ENCODE measurements at places on chromosomes 2 and 18.

- DNase-seq: no peak
These were observed 46.0 kb downstream of the TMEFF2 start for GRCh38 chr2:192148620-192149321.

DNA sequence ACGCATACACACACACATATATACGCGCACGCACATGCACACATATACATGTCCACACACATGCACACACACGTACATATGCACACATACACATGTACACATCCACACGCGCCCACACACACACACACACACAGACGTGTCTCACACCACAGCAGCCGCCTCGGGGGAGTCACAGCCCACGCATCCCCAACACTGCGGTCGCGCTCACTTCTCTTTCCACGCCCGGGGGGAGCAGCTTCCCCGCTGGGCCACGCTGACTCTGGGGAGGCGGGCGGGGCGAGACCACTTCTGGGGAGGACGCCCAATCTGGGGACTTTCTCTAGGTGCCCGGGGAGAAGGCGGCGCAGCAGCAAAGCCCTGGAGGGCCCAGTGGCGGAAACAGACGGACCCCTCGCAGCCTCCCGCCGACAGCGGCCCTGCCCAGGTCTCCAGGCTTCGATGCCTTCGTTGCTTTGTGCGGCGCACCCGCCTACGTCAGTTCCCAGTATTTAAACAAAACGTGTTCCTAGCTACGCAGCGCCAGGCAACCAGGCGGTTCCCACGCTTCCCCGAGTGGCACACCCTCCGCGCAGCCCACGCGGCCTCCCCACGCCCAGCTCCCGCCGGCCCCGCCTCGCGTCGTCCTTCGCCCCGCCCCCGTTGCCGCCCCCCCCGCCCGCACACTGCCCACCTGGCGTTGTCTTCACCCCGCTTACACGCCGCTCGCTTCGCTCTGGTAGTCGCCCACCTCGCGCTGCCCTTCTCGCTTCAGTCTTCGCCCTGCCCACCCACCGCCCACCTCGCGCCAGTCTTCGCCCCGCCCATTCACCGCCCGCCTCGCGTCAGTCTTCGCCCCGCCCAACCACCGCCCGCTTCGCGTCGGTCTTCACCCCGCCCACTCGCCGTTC lies 810 bp upstream of the RBFA start:
- DNase-seq: no peak

- no peak for DNase-seq
These were observed 575.9 kb upstream of the ZEB2 start for GRCh38 chr2:145095641-145096435.

DNA sequence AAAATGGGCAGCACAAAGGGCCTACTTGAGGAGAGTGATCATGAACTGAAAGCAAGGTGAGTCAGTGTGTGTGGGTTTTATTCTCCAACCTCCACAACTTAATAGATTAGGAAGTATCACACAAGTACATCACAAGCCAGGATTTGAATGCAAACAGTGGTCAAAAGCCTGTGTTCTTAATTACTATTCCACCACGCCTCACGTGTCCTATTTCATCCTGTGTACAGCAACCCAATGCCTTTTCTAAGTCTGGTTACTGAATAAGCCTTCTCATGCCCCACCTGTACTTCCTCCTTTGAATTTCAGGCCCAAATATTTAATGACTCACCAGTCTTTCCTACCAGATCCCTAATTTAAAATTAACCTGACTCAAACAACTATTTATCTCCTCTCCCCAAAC lies 755.7 kb upstream of the SLC8A1 start:
- DNase-seq: no peak

GRCh38 chr2:127020536-127020935 lies 86.4 kb downstream of the BIN1 start:
- no peak for DNase-seq

DNA sequence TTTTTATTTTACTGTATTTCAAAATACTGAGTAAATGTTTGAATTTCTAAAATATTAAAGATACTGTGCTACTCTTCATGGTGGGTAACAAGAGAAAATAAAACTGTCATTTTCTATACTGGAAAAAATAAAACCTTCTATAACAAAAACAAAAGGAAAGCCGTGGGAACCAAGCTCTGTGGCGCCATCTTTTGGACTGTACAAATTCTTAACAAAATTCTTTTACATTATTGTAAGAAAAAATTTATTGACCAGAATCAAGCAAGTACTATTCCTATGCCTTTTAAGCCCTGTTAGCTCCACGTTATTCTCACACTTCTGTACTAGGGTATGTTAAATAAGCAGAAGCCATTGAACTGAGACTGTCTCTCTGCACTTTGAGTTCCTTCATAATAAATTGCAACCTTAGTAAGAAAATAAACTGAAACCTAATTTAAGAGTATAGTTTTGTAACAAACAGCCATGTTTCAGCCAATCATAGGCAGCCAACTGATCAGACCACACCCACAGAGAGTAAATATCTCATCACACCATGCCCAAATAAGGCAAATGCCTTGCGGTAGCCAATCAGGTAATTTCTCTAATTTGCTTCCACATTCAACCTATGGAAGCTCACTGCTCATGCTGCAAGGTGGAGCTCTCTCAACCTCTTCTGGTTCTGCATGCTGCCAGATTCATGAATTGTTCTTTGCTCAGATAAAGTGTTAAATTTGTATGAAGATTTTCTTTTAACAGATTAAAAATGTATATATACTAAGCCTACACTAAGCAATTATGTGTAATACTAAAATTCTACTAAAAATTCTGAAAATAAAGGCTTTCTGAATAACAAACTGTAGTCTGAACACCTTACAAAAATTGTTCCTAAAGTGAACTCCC lies 42.2 kb downstream of the HIBCH start:
- peak; percentile 58 for DNase-seq

DNA sequence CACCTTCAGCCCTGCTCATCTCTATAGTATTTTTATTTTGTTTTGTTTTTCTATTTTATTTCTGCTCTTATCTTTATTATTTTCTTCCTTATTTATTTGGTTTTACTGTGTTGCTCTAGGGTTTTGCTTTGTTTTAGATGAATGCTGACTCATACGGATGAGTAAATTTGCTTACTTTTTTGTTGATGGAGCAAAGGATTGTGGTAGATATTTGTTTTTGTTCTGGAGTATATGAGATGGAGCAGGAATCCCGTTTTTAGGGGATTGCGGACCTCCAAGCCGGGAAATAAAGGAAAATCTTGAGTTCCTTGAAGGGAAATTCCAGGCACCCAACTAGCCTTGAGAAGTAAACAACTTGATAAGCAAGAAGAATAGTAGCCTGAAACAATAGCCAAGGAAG lies 15.3 kb upstream of the COLEC12 start:
- DNase-seq: no peak

DNA sequence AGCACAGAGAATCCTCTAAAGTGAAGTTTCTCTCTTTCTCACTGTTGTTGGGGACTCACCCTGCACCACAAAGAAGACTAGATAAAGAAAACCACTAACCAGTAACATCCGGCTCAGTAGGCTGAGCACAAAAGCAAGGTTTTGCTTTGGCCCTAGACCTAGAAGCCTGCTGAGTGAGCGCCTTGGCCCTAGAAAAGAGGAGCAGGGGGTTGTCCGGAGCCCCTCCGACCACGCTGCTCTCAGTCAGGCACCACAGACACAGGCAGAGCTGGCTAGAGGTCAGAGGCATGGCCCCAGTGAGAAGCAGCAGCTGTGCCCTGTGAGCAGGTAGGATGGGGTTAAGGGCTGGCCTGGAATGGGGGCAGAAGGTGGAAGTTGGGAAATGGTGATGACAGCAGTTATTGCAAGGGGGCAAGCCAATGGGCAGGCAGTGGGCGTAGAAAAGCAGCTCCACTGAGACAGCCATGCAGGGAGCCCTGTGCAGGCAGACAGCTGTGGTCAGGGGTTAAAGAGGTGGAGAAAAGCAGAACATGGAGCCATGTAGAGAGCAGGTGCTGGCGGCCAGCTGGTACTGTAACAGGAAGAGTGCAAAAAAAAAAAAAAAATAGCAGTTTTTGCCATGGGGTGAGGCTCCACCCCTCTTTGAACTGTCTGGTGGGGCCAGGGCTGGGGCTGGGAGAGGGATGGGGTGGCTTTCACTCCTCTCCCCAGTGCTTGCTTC lies 36.9 kb upstream of the SLC14A1 start:
- no peak for DNase-seq

- DNase-seq: no peak
These were observed 46.1 kb downstream of the TPGS2 start for GRCh38 chr18:36782710-36783109.

- DNase-seq: peak; percentile 10
These were observed 161.5 kb downstream of the SLC39A10 start for GRCh38 chr2:195818526-195818925.

- no peak for DNase-seq
These were observed 12.6 kb upstream of the TMEM214 start for GRCh38 chr2:27019931-27020855.

GRCh38 chr2:236209535-236209934 lies 41.3 kb upstream of the GBX2 start:
- DNase-seq: no peak

DNA sequence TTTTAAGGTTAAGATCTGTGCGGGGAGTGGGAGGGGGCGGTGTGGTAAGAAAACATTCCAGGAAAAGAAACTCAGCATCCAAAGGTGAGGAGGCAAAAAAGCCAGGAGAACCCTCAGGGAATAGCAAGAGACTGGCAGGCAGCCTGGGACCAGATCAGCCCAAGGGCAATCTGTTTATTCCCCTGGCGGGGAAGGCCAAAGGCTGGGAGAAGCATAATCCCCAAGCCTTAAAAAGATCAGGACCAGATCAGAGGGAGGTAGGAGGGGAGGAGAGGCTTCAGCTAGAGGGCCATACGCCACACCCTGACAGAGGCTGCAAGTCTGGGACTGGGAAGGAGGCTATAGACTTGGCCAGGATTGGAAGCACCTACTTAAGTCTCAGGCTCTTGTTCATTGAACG lies 163.0 kb upstream of the PXDN start:
- DNase-seq: no peak

DNA sequence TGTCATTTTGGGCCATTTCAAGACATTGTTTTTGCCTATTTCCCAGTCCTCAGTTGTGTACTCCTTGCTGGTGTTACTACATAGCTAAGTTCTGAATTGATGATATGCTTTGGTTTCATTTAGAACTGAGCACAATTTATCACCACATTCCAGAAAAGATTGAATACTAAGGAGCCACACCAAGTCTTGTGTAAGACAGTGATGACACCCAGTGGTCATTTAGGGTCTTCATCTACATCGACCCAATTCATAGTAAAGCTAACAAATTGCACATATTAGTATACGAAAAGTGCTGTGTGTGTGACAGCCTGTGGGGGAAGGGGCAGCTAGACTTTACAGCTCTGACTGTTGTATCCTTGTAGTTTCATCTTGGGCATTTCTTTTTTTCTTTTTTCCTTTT lies 10.9 kb upstream of the DLX2 start:
- no peak for DNase-seq

- DNase-seq: no peak
These were observed 111.5 kb downstream of the MCFD2 start for GRCh38 chr2:46803911-46804670.

DNA sequence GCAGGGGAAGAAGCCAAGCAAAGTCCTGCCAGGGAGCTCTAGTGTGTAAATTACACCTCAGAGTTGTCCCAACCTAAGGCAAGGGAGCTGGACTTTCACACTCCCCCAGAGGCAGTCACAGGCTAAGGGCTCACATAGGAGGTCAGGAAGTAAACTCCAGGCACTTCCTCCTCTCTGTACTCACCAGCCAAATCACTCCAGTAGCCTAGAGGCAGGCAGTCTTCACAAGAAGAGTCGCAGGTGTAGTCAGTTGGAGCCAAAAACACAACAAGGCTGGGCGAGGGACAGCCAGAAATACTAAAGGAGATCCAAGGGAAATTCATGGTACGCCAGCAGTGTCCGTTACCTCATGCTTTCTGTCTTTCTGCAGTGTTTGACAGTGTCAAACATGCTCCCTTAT lies 205.0 kb downstream of the C1D start:
- DNase-seq: no peak

DNA sequence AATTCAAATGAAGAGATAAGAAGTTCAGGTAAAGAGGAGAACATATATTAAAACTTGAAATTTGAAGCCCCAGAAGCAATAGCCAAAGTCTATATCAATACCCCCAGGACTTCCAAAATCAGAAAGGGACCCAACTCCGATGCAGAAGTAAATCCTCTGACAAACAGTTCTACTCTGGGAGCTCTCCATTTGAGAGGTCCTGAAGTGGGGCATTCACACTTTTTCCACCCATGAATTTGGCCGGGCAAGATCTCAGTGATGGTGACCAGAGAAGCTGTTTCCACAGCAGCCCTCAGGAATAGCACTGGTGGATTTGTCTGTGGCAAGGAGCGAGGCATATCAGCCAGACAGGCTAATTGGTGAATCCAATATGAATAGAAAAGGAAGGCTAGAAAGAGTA lies 313.6 kb upstream of the MC4R start:
- DNase-seq: no peak

GRCh38 chr18:78160961-78161656 lies 818.5 kb upstream of the SALL3 start:
- no peak for DNase-seq

DNA sequence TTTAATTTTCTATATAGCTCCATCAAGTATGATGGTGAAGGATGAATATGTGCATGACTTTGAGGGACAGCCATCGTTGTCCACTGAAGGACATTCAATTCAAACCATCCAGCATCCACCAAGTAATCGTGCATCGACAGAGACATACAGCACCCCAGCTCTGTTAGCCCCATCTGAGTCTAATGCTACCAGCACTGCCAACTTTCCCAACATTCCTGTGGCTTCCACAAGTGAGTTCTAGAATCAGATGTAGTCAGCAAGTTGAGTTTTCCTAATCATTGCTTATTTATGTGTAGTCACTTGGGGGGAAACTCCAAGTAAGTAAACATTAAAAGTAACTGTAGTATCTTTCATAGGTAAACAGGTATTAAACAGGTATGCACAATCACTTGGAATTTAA lies 24.8 kb downstream of the SMAD4 start:
- no peak for DNase-seq

DNA sequence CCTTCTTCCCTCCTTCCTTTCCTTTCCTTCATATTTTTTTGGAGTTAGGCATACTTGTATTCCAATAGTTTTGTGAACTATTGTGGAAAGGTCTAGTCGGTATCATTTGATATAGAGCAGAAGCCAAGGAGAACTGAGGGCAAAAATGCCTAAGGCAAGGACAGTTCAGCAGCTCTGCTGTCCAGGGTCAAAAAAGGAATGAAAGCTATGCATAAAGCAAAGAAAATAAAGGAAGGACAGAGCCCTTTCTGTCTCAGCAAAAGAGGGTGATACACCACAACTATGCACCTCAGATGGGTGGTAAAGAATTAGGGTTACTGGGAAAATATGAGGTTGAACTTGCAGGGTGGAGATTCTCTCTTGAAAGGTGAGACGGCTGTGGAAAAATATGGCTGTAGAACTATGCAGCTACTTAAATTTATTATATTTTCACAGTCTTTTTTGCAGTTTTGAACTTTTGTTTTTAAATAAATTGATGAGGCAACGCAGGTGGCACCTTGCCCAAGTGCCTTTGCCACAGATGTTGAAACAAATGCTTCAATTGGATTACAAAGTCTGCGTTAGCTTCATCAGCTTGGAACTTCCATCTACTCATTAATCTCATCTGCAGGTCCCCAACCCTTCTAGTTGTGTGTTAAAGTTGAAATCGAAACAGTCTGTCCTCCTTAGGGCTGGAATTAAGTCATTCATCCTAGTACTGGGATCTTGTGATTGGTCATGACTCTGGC lies 20.8 kb downstream of the LHCGR start:
- DNase-seq: no peak
